H1 (cell line): ENCODE measurements at places on chromosomes 5 and 9.

GRCh38 chr9:3549225-3549624, 23.4 kb upstream of the RFX3 start:
- no peak for DNase-seq

GRCh38 chr5:69136293-69136692, 30.7 kb upstream of the CCNB1 start:
- DNase-seq, result no peak

GRCh38 chr5:7214906-7215416, 181.0 kb upstream of the ADCY2 start:
- DNase-seq, result no peak

GRCh38 chr9:34554211-34555001, 31.6 kb upstream of the ENHO start:
- peak; percentile 45 for DNase-seq

DNA sequence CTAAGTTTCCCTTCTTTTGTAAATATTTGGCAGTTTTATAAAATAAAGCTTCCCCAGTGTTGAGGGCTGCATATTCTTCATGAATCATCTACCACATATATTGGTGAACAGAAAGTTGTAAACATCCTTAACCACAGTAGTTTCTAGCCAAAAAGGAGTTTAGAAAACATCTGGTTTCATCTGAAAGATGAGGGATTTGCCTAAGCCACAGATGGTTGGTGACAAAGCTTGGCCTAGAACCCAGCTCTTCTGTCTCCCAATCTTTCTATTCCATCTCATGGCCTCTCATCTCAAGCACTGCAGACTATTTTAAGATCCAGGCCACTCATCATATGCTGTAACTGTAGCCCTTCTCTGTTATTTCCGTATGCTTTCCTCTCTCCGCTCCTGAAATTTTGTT, 232.3 kb upstream of the TRPM3 start:
- no peak for DNase-seq

- no peak for DNase-seq
Measured at GRCh38 chr5:144458216-144458615, 287.5 kb downstream of the KCTD16 start.

- no peak for DNase-seq
Measured at GRCh38 chr9:31519424-31519823, 865.0 kb upstream of the ACO1 start.

- DNase-seq, result no peak
Measured at GRCh38 chr5:117982691-117983090, 1005.7 kb downstream of the DTWD2 start.

DNA sequence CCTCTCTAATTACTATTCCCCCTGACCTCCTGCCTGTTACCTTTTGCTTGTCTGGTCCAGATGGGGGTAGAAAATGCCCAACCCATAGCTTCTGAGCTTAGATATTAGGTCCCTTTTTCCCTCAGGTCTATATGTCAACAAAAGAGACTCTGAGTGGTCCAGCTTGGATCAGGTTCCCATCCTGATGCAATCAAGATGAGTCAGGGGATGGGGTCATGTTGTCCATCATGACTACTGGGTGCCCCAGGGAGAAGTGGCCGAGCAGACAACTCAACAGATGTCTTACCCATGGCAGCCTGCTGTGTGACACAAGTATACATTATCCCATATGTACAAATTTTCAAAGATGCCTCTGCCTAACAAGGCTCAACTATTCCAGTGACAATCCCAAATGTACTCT, 9.1 kb upstream of the ANKH start:
- no peak for DNase-seq

DNA sequence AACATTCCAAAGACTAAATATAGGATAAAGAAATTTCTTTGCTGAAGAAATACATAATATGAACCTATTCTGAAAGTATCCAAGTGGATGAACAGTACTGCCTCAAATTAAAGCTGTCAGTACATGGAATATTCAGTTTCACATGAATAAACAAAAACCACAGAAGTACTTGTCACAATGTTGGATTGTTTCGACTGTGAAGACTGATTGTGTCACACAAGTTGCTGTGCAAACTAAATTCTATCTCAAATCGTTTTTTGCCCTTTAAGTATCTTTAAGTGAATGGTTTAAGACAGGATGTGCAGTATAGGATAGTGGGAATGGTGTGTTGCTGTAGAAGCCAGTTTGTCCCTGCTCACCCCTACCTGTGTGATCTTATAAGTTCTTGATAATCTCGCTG, 137.4 kb upstream of the OTULINL start:
- no peak for DNase-seq

DNA sequence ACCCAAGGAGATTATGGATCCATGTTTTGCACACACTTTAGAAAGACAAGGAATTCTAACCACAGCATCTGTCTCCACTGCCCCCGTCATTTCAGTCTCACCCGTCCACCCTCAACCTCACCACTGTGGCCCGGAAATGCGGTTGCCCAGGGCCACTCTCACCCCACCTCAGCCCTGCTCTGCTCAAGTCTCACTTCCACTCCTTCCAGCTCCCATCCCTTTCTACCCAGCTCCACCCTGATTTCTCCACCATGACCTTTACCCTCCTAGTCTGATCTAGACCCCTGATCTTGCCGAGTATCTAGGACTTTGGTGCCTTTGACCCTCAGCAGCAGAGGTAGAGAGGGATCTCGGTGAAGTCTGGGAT, 7.2 kb upstream of the KCNIP1 start:
- no peak for DNase-seq

- no peak for DNase-seq
Measured at GRCh38 chr9:111161015-111161415, 122.7 kb upstream of the LPAR1 start.

DNA sequence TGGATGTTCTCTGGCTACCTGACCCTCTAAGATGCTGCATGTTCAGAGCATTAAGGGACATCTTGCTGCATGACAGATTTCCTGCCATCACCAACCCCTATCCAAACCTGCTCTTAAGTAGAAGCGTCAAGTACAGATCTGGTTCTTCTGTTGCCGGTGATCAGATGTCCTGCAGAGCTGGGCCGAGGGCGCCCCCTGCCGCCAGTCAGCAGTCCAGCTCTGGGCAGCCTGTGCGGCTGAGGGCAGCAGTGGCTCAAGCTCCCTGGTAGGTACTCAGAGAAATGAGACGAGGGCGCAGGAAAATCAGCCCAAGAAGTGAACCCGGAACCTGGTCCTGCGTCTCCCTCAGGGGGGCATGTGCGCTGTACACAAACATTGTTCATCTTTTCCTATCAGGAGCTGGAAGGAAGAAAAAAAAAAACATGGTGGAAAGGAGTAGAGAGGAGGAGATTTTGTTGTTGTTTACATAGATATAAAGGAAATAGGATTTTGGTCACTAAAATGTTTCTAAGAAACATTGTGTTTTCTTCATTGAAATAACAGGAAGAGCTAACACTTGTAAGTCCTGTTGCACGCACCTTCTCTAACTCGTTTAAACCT, 95.8 kb downstream of the CFAP90 start:
- peak; percentile 87 for DNase-seq

DNA sequence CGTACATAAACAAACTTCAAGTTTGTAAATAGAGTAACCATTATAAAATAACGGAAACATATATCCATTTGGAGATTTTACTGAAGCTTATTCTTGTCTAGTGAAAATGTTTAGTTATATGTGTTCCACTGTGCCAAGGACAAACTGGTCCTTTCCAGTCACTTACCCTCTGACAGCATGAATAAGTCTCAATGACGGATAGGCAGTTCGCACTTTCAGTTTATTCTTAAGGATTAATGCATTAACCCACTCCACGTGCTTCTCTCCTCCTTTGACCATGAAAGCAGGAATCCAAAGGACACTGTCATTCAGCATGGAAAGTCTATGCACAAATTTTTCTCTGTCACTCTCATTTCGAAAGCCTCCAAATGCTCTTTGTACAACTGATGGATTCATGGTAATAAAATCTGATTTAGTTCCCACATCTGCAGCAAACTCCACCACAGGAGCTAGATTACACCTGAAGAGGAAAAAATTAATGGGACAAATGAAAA, 47.1 kb downstream of the ST8SIA4 start:
- no peak for DNase-seq

- DNase-seq, result no peak
Measured at GRCh38 chr5:135391116-135391868, 7.7 kb downstream of the MACROH2A1 start.

GRCh38 chr5:112907166-112907631, 14.8 kb downstream of the REEP5 start:
- DNase-seq, result no peak

- no peak for DNase-seq
Measured at GRCh38 chr9:95807326-95807947, 68.1 kb upstream of the ERCC6L2 start.

- no peak for DNase-seq
Measured at GRCh38 chr5:154523104-154523503, 45.1 kb upstream of the HAND1 start.

DNA sequence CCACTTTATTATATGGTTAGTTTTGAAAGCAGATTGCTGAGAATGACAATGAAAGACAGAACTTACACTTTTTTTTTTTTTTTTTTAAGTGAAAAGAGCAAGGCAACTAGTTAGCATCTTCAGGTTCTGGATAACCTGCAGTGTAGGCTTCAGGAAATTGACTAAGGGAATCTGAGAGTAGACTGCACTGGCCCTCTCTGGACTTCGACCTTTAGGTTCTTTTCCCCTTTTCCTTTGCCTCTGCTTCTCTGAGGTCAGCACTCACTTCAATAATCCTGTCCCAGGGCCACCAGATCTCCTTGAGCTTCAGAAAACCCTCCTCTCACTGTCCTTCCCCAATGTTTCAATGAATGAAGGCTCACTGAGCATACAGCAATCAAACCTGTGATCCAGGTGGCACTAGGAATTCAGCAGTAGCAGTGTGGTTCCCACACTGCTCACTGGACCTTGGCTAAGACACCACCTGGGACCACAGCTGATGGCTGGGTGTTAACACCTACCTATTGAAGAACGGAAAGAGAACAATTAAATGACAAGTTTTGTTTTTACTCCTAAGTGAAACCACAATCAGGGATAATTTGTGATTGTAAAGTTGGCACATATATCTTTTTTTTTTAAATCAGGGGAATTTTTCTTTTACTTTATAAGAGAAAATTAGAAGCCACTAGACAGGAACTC, 85.8 kb upstream of the IL6ST start:
- DNase-seq, result no peak

DNA sequence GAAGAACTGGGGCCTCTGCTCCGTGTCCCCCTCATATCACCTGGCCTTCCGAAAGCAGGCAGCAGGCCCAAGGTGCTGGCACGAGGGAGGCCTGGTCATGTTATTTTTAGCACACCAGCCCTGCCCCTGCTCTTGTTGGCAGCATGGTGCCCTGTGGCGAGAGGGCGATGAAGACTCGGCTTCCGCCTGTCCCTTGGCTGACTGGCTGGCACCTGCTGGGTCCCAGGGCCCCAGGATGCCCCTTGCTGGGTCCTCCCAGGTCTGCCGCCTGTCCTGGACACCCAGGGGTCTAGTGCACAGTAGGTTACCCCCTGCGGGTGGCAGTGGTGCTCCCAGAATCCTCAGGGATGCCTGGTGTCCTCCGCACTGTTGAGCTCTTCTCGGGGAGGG, 77.0 kb downstream of the RXRA start:
- DNase-seq, result no peak

DNA sequence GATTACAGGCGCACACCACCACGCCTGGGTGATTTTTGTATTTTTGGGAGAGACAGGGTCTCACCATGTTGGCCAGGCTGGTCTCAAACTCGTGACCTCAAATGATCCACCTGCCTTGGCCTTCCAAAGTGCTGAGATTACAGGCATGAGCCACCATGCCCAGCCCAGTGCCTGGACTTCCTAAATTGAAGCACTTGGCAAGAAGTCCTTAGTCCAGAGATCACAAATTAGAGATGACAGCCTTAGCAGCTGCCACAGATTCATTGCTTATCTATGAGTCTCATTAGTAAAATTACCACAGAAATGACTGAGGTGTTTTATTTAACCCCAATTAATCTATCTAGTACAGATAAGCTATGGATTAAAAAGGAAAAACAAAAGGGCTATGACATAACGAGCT, 19.2 kb downstream of the EFCAB9 start:
- DNase-seq, result no peak

DNA sequence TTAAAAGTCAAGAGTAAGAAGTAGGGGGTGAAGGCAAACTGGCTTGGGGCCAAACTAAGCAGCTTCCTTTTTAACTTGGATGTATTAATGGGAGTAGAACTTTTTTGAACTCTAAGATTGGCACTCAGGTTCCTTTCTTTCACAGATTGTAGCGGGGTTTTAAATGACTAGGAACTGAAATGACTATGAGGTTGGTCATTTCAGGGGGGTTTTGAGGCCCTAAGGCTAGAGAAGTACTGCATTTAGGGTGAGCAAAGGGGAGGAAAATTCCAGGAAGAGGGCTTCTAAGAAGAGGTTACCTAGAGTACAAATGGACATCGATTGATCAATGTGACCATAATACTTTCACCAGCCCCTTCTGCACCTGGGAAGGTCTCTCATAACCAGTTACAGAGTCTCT, 381.8 kb downstream of the MLLT3 start:
- no peak for DNase-seq

DNA sequence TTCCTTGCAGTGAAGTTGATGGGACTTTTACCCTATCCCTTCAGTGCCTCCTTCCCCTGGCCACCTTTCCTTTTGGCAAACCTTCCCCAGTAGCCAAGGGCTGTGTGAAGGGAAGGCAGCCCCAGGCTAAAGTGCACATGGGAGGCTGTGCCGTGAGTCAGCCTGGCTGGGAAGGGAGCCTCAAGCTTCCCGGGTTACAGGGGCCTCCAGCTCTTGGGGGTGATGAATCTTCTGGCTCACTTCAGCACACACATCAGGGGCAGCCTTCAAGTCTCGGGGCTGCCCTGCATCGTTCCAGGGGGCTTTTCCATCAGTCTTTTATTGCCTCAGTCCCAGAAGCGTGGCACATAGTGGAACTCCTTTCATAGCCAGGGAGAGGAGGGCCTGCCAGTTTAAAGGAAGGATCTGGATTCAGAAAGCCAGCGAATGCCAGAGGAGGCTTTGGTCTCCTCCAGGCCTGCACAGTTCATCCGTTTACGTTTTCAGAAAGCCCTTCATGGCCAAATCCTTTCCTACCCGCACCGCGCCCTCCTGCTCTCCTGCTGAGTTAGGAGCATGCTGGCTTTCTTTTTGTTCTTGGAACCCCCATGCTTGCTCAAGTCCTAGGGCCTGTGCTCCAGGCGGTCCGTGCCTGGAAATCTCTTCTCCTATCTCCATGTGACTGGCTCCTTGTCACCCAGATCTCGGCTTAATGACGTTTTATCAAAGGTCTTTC, 134.8 kb upstream of the KLF4 start:
- no peak for DNase-seq

DNA sequence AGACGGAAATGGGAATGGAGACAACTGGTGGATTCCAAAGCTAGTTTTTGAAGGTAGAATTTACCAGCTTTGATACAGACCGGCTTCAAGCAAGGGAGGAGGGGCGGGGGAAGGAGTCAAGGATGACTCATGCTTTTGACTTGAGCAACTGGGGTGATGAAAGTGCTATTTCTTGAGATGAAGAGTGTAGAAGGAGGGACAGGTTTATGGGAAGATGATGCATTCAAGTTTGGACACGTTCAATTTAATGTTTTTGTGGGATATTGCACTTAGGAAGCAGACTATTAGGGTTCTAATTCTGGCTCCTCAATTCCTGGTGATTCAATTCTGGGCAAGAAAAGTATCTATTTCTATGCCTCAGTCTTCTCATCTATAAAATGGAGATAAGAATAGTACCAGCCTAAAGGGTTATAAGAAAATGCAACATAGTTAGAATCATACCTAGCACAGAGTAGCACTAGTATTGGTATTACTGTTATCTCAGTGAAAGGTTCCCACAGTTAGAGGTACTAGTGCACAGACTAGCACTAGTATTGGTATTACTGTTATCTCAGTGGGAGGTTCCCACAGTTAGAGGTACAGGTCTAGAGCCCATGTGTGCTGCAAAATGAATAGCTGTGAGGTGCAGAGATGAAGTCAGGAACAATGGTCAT, 4.6 kb downstream of the NIPAL4 start:
- DNase-seq, result no peak

- peak; percentile 29 for DNase-seq
Measured at GRCh38 chr9:89874351-89875321, 269.8 kb downstream of the GADD45G start.
